ENCODE measurements at places on chromosomes 4 and X. TPM values are rescaled to one million over a fixed set of nuclear protein-coding genes. Genes with fewer than 3 reads are reported as not detected.

Gene COL4A6
- total RNA-seq, result 0.03 TPM

DNA sequence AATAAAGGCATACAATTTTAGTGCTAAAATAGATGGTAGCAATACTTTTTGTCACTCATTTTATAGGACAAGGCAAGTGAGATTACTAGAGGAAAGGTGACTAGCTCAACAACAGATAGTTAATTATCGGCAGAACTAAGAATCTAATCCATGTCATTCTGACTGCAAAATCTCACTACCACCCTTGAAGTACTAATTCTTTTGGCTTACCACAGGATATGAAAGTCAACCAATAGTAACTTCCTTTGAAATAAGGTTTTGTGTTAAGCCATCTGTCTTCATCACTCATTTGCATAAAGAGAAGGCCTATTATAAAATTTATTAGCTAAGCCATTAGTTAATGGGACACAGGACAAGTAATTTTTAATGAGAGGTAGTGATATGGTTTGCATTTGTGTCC is 25.3 kb upstream of the ZMAT1 start:
- no peak for DNase-seq

- no peak for DNase-seq
Measured at GRCh38 chr4:26958925-26959653, 98.4 kb downstream of the STIM2 start.

DNA sequence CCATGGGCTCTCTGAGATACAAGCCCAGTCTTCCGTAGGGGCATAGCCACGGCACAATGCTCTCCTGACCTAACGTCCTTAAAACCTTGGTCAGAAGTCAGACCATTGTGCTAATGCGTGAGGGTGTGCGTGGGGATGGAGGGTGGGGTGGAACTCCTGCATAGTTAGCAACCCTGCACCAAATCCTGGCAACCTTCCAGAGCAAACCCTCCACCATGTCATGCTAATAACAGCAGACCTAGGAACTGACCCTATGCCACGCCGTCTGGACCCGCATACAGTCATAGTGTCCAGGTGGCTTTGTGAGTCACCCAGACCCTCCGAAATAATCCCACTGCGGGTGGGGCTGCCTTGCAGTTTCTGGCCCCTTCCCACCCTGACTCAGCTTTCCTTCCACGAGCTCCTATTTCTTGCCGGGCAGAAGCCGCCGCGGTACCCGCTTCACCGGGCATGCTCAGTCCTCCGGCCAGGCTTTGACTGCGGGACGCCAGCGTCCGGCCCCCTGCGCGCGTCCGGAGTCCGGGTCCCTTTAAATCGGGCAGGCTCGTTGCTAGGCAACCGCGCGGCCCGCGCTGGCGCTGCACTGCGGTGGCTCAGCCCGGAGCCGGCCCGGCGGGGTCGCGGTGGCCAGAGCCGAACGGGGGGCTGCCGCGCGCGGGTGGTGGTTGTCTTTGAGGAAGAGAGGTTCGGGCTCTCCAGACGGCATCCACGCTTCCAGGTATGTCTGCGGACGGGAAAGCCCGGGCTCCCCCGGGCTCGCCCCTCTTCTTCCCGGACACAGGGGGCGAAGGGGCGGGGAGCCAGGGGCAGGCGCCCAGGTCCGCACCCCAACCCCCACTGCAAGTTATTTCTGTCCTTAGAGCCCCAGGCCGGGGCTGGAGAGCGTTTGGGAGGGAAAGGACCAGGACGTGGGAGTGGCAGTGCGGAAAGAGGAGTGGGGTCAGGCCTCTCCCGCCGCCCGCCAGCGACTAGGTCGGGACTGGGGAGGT is at the start of gene CCDC160:
Gene CCDC160 (plus strand): TSS at position 557 of the 989 bp plus-strand sequence. CDS start 7,619 bp downstream, outside the sequence.
- DNase-seq, result no peak

DNA sequence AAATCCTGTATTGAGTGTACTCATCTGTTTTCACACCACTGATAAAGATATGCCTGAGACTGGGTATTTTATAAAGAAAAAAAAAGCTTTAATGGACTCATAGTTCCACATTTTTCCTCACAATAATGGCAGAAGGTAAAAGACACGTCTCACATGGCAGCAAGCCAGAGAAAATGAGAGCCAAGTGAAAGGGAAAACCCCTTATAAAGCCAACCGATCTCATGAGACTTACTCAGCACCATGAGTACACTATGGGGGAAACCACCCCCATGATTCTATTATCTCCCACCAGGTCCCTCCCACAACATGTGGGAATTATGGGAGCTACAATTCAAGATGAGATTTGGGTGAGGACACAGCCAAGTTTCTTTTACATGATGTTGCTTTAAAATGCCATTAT is 171.9 kb downstream of the GALNTL6 start:
- DNase-seq, result no peak

Gene IL21
- not detected for total RNA-seq

DNA sequence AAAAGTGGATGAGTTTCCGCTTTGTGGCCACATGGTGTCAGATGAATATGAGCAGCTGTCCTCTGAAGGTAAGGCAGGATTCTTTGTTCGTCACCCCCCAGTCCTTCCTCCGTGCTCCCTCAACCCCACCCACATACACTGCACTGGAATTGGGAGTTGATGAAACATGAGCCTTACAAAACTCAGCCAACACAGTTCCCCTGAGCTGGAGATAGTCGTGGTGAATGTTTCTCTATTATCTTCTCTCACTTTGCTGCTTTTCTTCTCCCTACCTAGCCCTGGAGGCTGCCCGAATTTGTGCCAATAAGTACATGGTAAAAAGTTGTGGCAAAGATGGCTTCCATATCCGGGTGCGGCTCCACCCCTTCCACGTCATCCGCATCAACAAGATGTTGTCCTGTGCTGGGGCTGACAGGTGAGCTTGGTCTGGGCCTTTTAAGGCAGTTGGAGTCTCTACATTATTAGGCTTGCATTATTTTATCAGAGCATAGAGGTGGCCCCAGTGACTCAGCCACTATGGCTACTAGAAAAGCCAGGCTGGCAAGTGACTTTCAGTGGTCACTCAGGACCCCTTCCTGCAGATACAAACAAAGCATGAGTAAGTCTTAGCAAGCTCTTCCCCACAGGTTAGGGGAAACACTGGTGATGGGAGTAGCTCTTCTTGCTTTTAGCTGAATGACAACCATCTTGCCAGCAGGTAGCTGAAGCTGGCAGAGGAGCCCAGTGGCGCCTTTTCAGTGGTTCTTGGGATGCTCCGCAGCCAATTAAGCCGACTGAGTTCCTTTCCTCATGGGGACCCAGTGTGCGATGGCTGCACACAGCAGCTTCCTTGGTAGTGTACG is 1.6 kb downstream of the RPL10 start:
- peak; percentile 29 for DNase-seq
